ENCODE measurements at places on chromosomes 1 and 21.

GRCh38 chr1:44632598-44632997 lies 41.7 kb downstream of the TMEM53 start:
- no peak for DNase-seq

GRCh38 chr1:89279011-89279466 lies 6.4 kb upstream of the GBP5 start:
- no peak for DNase-seq

DNA sequence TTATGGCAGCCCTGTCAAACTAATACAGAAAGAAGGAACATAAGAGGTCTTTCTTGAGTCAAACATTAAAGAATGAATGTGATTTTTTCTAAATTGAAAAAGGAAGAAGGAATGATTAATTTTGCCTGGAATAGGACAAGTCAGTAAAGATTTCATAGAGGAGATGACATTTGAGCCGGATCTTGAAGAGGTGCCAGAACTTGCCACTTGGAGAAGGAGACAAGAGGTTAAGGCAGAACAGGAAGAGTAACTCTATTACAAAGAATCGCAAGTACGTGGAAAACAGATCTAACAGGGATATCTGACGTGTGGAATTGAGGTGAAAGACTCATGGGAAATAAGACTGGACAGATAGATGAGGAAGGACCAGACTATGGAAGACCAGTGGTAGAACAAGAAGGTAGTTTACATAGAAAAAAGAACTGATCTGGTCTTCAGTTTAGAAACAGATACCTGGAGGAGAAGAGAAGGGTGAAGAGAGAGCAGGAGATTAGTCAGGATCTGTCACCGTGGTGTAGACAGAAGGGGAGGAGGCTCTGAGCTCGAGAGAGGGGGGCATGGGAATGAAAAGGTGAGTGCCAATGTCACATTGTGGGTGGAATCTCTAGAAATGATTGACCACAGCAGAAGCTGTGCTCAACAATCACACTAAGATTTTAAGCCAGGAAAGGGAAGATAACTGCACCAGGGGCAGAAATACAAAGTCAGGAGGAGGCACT lies 32.5 kb downstream of the RHOU start:
- no peak for DNase-seq

- DNase-seq: no peak
Observed at GRCh38 chr21:27192281-27192949, 225.5 kb upstream of the ADAMTS5 start.

DNA sequence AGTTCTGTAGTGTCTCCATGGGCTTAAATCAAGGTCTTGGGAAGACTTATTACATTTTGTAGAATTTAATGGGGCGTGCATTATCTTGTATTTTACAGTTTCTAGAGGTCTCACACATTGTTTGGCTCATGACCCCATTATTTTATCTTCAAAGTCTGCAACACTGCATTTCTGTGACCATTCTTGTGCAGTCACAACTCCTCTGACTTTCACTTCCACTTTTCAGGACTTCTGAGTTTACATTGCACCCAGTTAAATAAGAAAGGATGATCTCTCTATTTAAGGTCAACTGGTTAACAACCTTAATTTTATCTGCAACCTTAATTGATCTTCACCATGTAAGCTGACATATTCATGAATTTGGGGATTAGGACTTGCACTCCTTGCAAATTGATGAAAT lies 1186.6 kb downstream of the MRPL39 start:
- DNase-seq: no peak

GRCh38 chr1:180101411-180101810 lies 53.3 kb upstream of the QSOX1 start:
- no peak for DNase-seq

GRCh38 chr1:246681900-246682895 lies 42.0 kb upstream of the SCCPDH start:
- no peak for DNase-seq

GRCh38 chr1:20183616-20184271 lies 2.2 kb upstream of the UBXN10 start:
- no peak for DNase-seq

GRCh38 chr1:11211925-11212587 lies 22.9 kb downstream of the ANGPTL7 start:
- no peak for DNase-seq

DNA sequence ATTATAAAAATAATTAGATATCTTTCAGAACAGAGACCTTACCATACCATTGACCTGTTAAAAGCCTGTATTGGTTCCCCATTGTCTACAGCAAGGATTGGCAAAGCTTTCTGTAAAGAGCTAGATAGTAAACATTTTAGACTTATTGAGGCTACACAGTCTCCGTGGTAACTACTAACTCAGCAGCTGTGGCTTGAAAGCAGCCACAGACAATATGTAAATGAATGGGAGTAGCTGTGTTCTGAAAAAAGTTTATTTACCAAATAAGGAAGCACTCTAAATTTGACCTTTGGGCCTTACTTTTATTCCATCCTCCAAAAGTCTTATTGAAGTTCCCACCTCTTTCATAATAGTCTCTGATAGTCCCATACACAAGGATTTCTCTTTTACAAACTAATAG lies 39.7 kb downstream of the NUP210L start:
- no peak for DNase-seq

DNA sequence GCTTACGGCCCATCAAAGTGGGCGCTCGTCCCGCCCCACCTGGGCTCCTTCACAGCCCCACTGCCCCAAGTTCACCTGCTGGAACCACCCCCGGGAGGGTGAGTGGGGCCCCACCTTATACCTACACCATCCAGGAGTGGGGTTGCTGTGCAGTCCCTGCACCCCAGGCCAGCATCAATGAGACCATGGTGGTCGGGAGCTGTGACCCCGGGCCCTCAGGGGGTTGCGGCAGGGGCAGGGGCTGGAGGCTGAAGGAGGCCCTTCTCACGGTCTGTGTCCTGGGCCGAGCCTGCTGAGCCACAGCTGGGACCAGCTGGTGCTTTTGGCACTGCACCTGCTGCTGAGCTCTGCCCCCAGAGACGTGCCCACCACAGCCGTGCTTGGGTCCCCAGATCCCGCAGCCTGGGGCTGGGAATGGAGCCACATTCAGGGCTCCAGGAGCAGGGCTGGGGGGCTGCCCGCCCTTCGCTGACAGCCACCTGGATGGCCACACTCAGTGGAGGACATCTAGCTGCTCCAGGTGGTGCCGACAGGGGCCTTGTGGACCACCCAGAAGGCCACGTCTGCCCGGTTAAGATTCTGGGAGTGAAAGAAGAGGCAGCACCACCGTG lies 17.4 kb downstream of the ACTRT2 start:
- DNase-seq: no peak

GRCh38 chr1:97271916-97272788 lies 550.6 kb downstream of the PTBP2 start:
- no peak for DNase-seq

DNA sequence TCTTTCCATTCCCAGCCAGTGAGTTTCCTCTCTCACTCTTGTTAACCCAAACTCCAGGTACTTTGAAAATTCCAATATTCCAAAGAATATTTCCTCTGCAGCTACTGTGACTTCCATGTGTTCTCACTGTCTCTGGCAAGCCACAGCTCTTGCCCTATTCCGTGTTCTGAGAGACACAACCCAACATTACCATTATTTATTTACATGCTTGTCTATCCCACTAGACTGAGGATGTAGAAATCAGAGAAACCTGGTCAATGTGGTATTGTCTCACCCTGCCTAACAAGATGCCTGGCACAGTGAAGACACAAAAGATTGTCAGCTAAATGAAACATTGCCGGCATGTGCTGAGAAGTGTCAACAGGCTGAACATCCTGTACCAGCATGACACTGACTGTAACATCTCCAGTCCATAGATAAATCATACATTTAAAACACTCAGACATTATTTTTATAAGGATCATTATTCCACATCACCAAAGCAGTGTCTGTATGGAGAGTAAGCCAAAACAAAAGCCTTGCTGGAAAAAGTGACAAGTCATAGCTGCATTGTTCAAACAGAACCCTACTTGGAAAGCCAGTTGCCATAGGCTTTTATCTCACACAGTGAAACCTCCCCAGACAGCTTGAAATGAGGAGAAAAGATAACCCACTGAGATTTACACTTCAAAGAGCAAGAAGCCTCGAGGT lies 72.3 kb downstream of the SIPA1L2 start:
- DNase-seq: no peak

GRCh38 chr21:37642493-37642892 lies 273.8 kb downstream of the KCNJ6 start:
- no peak for DNase-seq

DNA sequence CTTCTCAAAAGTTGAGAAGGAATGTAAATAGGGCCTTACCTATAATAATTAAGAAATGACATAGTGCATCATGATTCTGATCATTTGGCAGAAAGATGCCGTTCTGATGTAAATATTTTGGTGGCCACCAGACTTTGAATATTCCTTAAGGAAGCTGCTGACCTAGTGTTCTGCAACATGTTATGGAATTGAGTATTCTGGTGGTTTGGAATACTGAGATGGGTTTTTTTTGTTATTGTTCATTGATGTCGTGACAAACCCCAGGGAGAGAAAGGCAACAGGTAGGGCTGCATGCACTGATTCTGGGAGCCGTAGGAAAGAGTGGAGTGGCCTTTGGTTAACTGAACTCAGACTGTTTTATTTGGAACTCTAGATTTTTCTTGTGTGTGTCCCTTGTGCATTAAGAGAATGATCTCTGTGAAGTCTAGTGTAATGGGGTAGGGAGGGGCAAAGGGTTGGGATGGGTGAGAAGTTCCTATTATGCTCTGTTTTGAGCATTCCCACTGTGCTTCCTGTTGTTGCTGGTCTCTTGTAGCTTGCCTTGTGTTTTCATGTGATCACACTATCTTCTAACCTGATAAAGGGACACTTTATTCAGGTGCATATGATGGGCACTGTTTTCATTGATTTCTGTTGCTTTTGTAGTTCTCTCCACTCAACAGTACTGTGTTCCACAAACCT lies 25.0 kb downstream of the ZBTB8B start:
- no peak for DNase-seq

DNA sequence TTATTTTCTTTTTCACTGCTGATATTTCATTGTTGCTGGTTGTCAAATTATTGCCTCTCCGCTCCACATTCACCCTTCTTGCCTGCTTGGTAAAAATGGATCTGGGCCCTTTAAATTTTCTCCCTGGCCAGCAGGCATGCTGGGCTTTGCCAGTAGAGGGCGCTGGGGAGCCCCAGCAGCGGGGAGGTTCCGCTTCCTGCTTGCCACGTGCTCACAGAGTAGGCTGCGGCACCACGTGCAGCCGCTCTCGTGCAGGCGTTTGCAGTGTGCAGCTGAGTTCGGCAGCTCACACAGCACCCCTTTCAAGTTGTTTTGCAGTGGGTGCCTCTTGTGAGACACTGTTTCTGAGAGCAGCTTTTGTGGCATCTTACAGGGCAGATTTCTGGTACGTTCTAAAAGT lies at the start of gene ACTL8:
ACTL8 (plus strand) TSS at position 214 of the 400 bp plus-strand sequence. CDS start 67,676 bp downstream, outside the sequence.
- no peak for DNase-seq

DNA sequence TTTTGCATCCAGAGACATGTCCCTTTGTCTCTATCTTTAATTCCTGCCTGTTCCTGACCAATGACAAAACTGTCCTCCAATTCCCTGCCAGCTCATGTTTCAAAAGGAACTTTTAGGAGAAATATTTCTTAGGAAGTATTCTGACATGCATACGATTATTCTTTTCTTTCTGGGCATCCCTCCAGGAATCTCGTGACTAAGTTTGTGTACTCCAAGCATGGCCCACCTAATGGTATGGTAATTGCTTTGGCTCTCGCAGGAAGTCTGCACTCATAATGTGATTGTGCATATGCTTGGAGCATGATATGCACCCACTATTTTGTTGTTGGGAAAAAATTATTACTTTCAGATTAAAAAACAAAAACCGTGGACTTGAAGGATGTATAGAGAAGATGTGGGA lies 256.4 kb downstream of the PRDM2 start:
- DNase-seq: no peak

DNA sequence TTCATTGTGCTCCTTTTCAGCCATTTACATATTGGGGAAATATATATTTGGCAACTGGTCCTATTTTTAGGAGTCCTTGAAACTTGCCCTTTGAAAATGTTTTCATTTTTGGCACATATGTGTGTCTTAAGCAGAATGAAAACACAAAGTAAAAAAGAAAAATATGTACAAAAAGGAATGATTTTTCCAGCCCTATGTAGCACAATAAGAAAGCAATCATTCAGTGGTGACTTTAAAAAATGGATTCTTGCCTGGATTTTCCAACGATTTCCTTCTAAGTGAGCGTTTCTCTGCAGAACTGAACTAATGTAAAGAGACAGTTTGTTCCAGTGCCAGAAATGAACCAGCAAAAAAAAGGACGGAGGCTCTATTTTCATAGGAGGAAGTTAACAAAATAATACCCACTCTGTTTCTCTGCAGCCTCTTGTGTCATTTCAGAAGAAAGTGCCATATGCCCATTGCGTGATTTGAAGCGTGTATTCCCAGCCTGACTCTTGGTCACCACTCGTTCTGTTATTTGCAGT lies 340.1 kb downstream of the SETD4 start:
- no peak for DNase-seq

DNA sequence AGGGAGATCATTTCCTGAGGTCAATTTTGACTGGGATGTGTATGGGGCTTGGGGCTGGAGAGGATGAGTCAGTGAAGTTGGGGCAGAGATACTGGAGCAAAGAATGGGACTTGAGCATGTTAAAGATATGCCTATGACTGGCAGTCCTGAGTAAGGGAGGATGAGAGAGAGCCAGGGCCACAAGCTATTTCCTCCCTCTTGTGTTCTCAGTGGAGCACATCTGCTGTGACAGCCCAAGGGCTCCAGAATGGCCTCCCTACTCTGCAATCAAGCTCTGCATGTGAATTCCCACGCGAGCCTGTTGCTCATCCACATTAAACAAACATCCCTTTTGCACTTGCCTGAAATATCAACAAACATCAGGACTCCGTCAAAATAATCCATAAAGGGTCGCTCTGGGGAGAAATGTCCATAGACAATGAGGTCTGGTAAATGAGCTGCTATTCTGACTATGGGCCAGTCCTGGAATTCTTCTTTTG lies 9.2 kb downstream of the ADCY10 start:
- DNase-seq: no peak

GRCh38 chr1:91673613-91674012 lies 173.0 kb downstream of the CDC7 start:
- DNase-seq: no peak

DNA sequence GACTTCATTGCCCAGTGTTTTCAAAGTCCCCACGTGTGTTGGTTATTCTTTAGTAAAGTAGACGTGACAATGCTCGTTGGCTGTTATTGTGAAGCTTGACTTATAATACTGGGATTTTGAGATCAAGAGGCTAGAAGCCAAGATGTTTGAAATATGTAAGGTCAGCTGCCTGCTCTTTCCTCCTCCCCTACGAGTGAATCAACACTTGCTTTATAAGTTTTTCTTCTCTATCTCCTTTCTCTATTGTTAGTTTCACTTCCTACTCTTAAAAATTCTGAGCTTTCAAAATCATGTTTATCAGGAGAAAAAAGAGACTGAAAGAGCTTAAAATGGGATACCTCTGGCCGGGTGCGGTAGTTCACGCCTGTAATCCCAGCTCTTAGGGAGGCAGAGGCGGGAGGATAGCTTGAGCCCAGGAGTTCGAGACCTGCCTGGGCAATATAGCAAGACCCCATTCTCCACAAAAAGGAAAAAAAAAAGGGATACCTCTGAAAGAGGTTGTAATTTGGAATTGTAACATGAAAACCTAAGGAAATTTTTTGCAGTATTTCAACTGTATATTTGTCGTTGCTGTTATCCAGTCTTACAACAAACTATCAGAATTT lies 72.0 kb downstream of the EPB41 start:
- DNase-seq: no peak

- DNase-seq: no peak
Observed at GRCh38 chr1:183100361-183100974, 77.2 kb downstream of the LAMC1 start.
